Activated T-cell treated with anti-CD3 and anti-CD28 coated beads, Interleukin-2, amount 50 U/mL, for 72 hours (primary cell): ENCODE measurements at places on chromosomes 1 and 21. TPM values are rescaled to one million over a fixed set of nuclear protein-coding genes. Genes with fewer than 3 reads are reported as not detected.

SPRR2E gene
- total RNA-seq, result not detected

BMP8B gene
- 1.5 TPM for total RNA-seq

OPN3 gene
- total RNA-seq, result 19.4 TPM

PLA2G4A gene
- total RNA-seq, result 4.9 TPM
